ENCODE measurements at places on chromosomes 1 and 21.
A peak's percentile ranks its signal among the peaks of the same experiment; 100 is the strongest.

GRCh38 chr1:157648317-157648716, 50.4 kb upstream of the FCRL4 start:
- no peak for DNase-seq

GRCh38 chr21:18705971-18706370, 302.4 kb upstream of the TMPRSS15 start:
- no peak for DNase-seq

DNA sequence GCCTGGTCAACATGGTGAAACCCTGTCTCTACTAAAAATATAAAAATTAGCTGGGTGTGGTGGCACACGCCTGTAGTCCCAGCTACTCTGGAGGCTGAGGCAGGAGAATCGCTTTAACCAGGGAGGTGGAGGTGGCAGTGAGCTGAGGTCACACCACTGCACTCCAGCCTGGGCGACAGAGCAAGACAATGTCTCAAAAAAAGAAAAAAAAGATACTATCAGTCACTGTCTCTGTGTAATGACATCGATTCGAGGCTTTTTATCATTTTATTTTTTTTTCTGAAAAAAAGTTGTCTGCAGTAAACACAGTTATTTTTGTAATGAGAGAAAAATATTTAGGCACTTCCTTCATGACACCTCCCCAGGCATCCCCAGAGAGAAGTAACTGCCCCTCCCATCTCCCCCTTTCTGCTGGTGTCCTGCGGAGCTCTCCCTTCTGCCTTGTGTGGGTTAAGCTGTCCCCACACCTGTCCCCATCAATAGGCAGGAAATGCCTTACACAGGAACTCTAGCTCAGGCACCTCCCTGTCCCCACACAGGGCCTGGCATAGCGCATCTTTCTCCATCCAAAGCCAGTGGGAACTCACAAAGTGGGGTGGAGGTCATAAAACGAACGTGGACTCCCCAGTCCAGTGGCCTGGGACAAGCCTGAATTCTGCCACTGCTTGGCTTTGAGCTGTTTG, 132.0 kb downstream of the SYF2 start:
- DNase-seq, result no peak

DNA sequence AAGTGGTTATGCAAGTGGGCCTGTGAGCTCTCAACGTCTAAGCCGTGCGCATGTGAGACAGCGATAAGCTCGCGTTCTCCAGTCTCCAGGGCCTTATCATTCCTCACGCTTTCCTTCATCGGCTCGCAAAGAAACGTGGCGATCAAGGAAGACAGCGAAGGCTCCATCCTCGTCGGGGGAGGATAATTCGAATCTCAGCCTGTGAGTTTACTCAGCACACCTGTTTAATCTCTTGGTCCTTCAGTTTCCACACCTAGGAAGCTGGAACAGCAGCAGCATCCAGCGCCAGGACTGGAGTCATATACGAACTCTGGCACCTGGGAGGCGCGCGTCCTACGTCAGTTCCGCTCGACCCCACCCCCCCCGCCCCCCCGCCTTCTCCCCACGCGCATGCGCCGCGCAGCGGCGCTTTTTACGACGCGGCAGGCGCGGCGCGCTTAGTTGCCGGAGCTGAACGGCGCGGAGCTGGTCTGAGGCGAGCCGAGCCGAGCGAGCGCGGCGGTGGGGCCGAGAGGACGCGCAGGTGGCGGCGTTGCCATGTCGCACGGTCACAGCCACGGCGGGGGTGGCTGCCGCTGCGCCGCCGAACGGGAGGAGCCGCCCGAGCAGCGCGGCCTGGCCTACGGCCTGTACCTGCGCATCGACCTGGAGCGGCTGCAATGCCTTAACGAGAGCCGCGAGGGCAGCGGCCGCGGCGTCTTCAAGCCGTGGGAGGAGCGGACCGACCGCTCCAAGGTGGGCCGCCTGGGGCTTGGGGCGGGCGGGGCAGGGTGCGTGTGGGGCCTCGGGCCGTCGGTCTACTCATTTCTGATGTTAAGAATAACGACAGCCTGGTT, at the start of gene PITHD1:
Gene PITHD1 (plus strand): TSS at position 440 of the 836 bp plus-strand sequence. CDS start 98 bp downstream, at position 538.
- DNase-seq, result peak; percentile 97

DNA sequence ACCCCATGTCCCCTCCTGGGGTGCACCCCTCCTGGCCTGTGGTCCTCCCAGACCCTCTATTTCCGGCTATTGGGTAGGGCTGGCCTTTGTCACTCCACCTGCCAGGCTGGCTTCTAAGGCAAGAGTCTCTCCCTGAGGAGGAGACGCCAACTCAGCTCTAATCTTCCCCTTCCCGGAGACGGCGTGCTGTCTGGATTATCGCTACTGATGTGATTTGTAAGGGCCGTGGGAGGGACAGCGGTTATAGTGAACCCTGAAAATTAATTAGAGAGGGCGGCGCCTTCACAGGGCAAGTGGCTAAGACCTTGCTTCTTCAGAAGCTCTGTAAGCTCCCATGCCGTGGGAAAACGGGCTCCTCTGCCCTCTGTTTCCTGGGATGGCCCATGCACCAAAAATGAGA, 207.0 kb upstream of the VAMP3 start:
- DNase-seq, result no peak

- DNase-seq, result no peak
Observed at GRCh38 chr1:66168467-66168887, 365.5 kb upstream of the SGIP1 start.

DNA sequence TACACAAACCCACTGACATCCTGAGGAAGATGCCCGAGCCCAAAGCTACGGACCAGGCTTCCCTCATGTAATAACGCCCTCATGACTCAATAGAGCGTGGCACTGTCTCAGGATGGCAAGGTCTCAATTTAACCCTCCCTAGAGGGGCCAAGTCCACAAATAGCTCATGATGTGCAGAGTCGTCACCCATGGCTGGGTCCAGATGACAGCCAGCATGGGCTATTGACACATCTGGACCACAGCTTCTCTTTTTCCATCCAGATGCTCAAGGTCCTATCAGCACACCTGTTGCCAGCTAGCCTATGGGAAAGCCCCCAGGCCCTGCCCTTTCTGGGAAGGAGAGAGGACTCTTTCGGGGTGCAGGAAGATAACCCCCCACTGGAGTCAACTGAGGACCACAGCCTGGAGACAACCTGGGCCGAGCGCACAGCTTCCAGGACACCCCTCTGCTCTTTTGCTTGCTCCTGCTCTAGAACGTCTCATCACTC, 2.8 kb downstream of the LAPTM5 start:
- DNase-seq, result no peak

DNA sequence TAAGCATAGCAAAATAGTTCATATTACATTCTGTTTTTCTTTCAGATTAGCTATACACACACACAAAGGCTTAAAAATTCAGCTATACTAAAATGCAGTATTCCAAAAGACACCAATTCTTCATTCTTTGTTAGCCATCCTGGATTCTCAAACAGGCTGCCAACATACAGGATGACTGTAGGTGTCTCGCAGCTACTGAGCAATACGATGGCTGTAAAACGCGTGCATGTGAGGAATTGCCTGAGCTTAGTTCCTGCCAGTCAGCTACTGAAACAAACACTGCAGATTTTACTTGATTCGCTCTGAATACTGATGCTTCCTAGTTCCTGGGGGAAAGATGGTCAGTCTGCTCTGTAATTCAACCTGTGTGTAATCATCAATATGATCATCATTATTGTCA, 24.7 kb upstream of the HMGN1 start:
- peak; percentile 13 for DNase-seq

DNA sequence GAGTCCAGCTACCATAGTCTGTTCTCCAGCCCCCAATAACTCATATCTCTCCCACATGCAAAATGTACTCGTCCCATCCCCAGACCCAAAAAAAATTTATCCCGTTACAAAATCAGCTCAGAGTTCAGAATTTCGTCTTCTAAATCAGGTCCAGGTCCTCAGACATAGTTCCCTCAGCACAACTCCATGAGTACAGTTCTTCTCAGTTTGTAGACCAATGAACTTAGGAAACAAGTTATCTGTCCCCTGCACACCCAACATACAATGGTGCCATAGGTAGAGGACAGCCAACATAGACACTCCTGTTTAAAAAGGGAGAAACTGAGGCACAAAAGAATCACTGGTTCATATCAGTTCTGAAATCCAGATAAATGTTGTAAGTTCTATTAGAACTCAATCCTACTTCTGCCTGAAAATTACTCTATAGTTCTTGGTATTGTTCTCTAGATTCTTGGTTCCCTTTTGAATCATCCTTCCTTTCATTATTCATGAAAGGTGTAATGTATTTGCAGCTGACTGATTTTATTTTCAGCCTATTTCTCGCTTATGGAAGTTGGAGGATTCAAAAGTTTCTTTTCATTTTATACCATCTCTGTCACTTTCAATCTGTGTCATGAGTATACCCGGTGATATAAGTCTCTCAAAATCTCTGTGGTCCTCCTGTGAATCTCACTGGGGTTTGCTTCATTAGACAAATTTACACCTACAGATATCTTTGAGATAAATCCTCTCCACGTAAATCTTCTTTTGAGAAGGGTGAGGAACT, 75.8 kb upstream of the TSPAN2 start:
- no peak for DNase-seq

DNA sequence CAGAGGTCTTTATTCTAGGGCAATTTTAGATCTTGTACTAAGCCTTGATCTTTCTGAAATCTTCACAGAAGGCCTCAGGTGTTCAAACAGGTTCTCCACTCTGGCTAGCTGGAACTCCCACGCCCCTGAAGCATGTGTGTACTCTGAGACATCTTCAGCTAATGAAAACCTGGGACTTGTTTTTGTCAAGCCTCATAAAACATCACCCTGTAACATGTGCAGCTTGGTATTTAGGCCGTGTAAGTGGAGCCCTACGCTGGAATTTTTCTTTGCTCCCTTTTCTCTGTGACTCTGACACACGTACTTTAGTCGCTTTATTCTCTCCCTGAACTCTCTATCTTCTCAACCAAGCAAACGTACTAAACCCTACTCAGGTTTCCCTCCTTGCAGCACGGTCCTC, 701.9 kb upstream of the ZP4 start:
- DNase-seq, result no peak

DNA sequence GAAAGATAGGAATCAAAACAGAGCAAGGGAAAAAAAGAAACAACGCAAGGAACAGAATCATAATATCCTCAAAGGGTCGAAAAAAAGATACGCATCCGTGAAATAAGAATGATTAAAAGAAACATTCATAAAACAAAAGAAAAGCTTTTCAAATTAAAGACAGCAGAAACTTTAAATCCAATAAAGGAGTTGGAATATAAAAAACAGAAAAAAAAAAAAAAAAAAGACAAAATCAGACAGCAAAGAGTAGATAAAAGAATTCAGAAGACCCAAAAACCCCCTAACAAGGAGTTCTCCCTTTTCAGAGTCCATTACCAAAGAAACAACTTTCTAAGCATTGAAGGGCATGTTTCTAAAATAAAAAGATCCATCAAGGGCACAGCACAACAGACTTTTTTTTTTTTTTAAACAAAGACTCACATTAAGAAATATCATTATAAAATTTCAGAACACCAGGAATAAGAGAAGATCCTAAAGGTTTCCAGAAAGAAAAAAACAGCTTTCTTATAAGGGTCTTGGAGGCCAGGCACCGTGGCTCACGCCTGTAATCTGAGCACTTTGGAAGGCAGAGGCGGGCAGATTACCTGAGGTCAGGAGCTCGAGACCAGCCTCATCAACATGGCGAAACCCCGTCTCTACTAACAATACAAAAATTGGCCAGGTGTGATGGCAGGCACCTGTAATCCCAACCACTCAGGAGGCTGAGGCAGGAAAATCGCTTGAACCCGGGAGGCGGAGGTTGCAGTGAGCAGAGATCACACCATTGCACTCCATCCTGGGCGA, 44.7 kb downstream of the ENAH start:
- no peak for DNase-seq

DNA sequence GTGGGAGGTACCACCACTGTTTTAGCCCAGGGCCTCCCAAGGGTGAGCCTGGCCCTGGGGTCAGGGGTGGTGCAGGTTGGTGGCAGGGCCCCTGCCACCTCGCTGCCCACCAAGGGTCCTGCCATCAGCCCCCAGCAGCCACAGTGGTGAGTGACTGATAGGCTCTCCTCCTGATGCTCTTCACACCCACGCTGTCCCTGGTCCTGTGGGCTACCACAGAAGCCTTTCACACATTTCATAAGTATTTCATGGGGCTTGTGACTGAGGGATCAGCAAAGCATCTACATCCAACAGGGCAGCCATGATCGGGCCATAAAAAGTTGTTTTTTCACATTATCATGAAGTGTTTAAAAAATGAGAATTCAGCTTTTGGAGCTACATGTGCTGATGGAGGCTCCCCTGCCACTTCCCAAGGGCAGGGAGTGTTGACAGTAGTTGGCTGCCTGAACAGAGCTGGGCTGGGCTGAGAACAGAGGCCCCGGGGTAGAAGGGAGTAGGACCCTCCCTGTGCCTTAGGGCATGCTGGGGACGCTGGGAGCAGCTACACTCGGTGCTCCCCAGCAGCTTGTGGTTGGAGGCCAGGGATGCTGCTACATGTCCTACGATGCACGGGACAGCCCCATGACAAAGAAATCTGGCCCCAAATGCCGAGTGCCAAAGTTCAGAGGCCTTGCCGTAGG, 73.1 kb upstream of the TMEM51 start:
- no peak for DNase-seq

DNA sequence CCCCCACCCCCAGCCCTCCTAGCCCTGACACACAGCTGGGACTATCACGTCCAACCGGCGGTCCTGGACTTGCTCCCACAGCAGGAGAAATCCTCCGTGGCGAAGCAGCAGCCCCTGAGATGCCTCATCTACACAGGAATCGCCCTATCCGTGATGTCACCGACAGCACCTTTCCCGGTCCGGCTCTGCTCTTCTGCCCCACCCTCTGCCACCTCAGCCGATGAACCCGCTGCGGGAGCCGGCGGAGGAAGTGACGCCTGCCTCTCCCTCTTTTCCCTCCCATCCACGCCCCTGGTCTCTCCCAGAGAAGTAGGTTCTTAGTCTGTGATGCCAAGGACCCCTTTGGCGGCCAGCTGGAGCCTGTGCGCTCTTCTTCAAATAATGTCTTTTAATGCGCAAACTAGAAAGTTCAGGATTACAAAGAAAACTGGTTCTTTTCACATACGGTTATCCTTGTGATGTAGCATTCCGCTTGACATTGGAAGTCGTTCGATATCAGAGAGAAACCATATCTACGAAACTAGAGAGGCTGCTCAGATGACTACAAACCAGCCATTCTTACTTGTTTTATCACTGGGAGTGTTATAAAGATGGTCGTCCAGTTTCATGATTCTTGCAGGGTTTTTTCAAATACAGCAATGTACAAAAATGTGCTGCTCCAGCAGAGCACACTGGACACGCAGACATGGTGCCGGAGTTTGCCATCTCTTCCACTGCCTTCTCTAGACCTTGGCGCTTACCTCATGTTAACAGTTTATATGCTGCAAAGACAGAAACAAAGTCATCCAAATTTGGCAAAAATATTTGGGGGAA, 120.3 kb downstream of the PPIAL4G start:
- no peak for DNase-seq

DNA sequence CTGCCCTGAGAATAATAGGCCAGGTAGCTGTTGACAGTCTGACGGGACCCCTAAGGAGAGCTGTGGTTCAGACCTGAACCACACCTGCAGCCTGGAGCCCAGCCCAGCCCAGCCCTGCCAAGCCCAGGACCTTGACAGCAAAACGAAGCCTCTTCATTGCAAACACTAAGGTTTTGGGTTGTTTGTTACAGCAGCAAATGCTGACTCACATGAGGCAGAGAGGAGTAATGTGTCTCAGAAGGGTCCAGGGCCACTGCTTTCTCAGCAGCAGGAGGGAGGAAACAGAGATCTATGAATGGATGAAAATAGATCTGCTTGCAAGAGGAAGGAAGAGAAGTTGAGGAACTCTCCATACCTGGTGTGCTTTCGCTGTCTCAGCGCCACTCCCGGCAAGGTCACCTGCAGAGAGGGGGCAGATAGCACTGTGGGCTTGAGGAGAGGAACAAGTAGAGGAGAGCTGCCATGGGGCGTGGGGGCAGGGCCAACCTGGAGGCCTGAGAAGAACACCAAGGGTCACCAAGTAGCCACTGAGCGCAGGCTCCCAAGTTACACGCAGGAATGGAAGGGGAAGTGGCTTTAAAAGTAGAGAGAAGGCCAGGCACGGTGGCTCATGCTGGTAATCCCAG, 127.2 kb downstream of the ZNF281 start:
- DNase-seq, result no peak
